ENCODE measurements at places on chromosomes 6 and 20.

DNA sequence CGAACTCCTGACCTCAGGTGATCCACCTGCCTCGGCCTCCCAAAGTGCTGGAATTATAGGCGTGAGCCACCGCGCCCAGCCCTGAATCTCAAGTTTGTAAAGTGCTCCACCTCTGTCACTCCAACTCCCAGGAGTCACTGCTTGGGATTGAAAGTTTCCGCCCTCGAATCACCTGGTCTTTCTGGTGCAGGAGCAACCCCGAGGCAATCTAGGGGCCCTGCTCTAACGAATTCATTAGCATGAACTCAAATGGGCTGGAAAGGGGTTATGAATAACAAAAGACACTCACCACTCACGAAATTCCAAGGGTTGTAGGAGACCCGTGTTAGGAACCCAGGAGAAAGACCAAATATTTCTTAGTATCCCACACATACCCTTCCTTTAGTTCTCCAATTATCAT lies 26.1 kb downstream of the RBCK1 start:
- DNase-seq, result no peak

GRCh38 chr6:133512410-133513016 lies 271.4 kb downstream of the EYA4 start:
- DNase-seq, result peak; percentile 28

DNA sequence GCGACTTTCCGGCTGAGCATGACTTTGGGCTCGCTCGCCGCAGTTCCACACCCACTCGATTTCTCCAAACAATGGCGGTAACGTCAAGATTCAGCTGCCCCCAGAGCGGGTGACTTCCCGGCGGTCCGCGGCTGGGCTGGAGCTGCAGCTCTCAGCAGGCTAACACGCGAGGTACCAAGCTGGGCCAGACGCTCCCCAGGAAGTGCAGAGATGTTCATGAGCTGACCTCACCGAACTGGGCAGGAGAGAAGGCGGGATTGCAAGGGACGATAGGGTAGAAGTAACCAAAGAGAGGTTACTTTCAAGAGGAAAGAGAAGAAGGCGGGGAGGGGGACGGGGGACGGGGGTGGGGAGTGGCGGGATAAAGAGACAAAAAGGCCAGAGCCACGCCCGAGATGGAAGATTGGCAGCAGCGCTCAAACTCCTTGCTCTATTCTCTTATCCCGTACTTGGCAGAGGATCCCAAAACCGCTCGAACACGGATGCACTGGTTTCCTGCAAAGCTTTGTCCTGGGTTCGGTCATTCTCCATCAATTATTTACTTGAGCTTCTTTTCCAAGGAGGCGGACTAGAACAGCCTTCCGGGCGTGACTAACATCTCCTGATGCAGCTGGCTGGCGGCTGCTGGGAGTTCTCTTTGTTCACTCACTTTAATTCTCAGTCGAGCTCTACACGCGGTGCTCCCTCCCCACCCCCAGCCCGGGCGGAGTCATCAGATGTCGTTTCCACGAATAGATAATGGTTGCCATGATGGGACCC lies at the start of gene MTCL3:
MTCL3 (minus strand) TSS at position 626 of the 759 bp plus-strand sequence.
- peak; percentile 85 for DNase-seq

DNA sequence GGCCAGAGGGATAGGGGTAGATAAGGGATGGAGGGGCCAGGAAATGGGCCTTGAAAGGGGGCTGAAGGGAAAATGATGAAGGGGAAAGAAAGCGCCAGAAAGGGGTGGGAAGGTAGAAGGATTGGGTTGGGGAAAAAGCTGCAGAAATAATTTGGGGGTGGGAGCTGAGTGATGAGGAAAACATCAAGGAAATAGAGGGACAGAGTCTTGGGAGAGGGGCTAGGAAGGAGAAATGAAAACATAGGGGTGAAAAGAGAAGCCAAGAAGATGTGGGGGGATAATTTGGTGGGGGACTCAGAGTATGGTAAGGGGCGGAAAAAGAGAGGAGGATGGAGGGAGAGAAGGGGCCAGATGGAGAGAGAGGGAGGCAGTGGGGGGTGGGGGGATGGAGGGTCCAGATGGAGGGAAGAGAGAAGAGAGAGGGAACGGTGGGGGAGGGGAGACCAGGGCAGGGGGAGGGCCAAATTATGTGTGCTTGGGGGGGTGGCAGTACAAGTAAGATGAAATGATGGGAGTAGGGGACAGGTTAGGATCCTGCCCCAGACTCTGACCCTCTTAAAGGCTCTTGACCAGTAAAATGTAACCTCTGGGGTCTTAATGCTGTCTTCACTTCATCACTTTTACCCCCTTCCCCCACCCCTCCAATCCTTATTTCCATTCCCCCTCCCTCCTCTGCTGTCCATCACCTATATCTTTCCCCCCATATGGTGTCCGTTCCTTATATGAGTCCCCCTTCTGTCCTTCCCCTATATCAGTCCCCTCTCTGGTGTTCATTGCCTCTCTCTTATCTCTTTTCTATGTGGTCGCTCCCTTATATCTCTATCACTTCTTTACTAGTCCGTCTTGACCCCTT lies 852 bp downstream of the SYNGAP1 start:
- no peak for DNase-seq

GRCh38 chr6:11771473-11772048 lies 7.0 kb downstream of the ADTRP start:
- no peak for DNase-seq

GRCh38 chr6:128047989-128048388 lies 147.1 kb upstream of the THEMIS start:
- DNase-seq, result no peak

- DNase-seq, result no peak
These were observed 36.9 kb upstream of the CD2AP start for GRCh38 chr6:47440719-47441118.

GRCh38 chr6:152461556-152461955 lies 175.6 kb downstream of the SYNE1 start:
- no peak for DNase-seq

- no peak for DNase-seq
These were observed 459.1 kb upstream of the JAG1 start for GRCh38 chr20:11132819-11133415.

- DNase-seq, result no peak
These were observed 396.5 kb downstream of the HDGFL1 start for GRCh38 chr6:22965889-22966288.

- no peak for DNase-seq
These were observed 84.1 kb downstream of the CDK19 start for GRCh38 chr6:110731196-110731595.

GRCh38 chr20:31678389-31679356 lies 41.0 kb downstream of the COX4I2 start:
- no peak for DNase-seq

- DNase-seq, result no peak
These were observed 175.5 kb downstream of the ATXN1 start for GRCh38 chr6:16585805-16586204.

- no peak for DNase-seq
These were observed 49.8 kb upstream of the ENPP5 start for GRCh38 chr6:46220352-46221221.

- DNase-seq, result no peak
These were observed 9.1 kb upstream of the SLC22A16 start for GRCh38 chr6:110485491-110485890.

DNA sequence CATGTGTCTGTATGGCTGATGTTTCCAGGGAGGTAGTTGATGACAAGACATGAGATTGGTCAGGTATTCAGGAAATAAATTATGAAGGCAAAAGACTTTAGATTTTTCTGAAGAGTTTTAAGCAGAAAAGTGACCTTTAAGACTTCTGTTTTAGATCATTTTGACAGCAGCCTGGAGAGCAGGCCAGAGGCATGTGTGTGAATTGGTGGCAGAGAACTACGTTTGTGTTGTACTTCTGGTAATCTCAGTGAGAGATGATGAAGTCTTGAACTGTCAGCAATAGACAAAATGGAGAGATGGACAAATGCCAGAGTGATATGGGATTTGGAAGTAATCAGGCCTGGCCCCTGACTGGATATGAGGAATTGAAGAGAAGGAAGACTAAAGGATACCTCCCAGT lies 30.8 kb downstream of the FARS2 start:
- no peak for DNase-seq

- no peak for DNase-seq
These were observed 151.8 kb upstream of the MYLIP start for GRCh38 chr6:15977050-15977449.

DNA sequence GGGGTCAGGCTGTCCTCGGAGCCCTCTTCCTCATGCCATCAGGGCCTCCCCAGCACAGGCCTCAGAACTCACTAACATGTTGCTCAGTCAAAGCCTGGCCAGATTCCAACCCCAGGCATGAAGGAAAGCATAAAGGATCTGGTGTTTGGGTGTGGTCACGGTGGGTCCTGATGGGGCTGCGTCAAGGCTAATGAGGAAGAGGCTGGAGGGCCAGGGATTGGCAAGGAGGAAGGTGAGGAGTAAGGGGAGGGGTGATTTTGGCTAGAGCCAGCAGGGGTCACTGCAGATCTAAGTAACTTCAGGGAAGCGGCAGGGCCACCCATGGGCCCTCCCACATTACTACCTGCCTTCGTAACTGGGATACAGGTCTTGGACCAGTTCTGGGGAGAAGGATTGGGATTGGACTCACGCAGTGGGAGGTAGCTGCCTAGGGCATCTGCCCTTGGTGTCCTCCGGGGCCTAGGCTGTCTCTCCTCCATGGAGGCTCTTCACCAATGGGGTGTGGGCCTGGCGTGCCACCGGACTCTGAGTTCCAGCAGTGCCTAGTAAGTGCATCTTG lies 36.2 kb upstream of the MRPS18A start:
- peak; percentile 85 for DNase-seq

Measured in D341Med (cell line).